ENCODE measurements at places on chromosomes 1 and 21.

GRCh38 chr1:9465640-9466039, 73.6 kb upstream of the SLC25A33 start:
- no peak for DNase-seq

DNA sequence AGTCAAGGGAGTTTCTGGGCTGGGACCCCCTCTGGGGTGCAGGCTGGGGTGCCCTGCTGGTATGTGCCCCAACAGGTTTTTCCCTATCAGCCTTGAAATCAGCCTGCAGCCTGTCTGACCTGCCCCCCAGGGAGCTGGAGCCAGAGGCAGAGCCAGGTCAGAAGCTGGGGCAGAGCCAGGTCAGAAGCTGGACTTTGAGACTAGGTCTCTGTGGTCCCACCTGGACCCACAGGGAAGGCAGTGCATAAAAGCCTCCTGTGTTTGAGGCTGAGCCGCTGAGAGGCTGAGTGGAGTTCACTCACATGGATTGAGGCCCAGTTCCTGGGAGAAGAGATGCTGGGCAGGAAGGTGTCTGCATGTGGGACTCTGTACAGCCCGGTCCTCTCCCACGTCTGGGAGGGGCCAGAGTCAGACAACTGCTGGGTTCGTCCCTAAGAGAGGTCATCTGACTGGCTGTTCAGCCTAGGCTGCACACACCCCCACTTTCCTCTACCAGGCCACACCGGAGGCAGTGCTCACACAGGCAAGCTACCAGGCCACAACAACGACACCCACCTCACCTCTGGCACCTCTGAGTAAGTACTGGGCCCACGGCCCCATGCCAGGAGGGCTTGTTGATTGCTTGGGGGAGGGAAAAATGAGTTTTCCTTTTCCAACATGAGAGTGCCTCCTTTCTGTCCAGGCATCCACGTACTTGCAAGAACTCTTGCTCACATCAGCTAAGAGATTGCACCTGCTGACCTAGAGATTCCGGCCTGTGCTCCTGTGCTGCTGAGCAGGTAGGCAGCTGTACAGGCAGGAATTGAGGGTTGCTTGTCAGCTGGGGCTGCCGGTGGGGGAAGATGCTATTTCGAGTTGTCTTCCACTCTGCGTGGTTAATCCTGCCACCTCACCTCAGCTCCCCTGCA, at the start of gene ANXA9:
Gene ANXA9 (plus strand): TSS at position 488 of the 908 bp plus-strand sequence. CDS start 814 bp downstream, outside the sequence.
- DNase-seq, result no peak

DNA sequence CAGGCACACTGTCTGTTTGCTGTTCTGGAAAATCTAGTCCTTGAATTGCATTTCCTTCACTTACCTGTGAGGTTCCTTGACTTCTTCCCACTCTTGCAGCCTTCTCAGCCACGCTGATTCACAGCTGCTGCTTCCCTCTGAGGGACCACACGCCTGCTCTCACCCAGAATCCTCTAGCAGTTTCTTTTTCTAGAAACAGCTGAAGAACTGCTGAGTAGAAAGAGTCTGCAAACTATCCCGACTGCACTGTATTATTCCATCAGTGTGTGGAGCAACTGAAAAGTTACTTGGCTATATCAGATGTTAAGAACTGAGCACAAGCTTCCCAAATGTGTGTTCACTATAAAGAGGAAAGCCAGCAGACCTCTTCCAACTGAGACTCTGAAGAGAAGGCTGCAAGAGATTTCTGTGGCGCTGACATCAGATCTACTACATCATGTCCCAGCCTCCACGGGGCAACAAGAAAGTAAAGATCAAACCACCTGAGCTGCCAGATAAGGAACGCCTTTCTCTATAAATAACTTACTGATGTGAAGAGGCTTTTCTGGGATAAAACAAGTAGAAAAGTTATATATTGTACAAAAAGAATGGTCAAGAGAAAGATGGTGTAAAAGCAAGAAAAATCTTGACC, 226.6 kb downstream of the RERE start:
- no peak for DNase-seq

GRCh38 chr1:43253173-43253572, 16.6 kb upstream of the TMEM125 start:
- no peak for DNase-seq

- DNase-seq, result no peak
Measured at GRCh38 chr1:231310391-231310934, 27.2 kb downstream of the EXOC8 start.

DNA sequence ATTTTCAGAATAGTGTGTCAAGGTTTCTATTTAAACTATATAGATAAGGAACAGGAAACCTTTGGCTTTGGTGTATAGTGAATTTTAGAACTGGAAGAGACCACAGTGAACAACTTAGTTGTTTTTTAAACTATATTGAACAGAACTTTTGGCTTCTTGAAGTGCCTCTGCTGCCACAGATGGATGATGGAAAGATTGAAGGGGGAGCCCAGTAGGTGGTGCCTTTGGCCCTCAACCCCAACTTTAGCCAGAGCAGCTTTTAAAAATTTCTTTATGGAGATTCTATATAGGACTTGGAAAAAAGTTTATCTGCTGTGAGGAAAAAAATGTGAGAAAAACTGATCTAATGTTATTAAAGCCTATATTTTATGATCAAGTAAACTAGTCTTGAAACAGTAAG, 50.2 kb downstream of the SWT1 start:
- no peak for DNase-seq

- no peak for DNase-seq
Measured at GRCh38 chr1:227928811-227929375, 18.8 kb downstream of the WNT9A start.

- no peak for DNase-seq
Measured at GRCh38 chr1:33984906-33985565, 121.2 kb downstream of the HMGB4 start.

GRCh38 chr21:38984982-38985567, 179.3 kb downstream of the ETS2 start:
- DNase-seq, result no peak

- no peak for DNase-seq
Measured at GRCh38 chr1:33338440-33339211, 17.7 kb upstream of the A3GALT2 start.

- DNase-seq, result no peak
Measured at GRCh38 chr1:231584921-231585320, 41.7 kb upstream of the DISC1 start.

DNA sequence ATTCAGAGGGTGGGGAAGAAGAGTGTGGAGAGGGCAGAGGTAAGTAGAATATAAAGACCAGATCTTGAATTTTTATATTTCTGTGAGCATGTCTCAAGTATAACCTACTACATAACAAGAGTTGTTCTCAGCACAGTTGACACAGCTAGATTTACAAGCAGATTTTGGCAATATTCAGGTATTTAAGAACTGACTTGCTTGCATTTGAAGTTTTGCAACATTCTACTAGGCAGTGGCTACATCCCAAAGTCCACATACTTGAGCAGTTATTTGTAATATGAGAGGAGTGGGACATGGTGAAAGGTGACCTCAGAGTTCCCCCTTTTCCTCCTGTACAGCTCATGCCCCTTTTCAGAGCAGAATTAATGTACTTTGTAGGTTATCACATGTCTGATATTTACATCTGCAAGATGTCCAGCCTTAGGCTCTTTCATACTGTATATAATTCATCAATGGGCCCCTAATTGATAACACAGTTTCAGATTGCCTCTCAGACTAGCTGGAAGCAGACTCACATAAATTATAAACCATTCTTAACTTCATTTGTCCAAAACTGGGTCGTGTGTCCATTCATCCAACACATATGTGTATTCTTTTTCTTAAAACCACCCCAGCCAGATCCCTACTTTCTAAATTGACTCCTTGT, 136.7 kb upstream of the RAVER2 start:
- no peak for DNase-seq

DNA sequence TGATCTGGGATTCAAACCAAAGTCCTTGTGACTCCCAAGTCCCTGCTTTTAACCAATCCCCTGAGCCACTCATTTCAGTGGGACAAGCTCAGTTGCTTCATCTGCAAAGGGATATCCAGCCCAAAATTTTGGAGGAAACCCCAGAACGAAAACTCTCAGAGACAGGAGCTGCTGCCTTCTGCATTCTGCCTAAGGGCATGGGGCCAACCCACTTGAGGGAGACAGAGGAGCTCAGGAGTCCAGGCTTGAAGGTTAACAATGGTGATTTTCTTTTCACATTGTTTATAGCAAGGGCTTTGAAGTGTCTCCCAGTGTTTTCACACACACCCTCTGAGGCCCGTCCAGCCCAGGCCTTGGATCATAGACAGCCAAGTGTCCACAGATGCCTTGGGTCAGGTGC, 148.1 kb upstream of the CTTNBP2NL start:
- no peak for DNase-seq

- no peak for DNase-seq
Measured at GRCh38 chr21:39625211-39625895, 12.6 kb downstream of the B3GALT5 start.

- no peak for DNase-seq
Measured at GRCh38 chr1:185373813-185374529, 56.9 kb upstream of the IVNS1ABP start.

GRCh38 chr1:188514917-188515316, 1686.2 kb downstream of the PLA2G4A start:
- no peak for DNase-seq

GRCh38 chr1:119713039-119713748, 1.5 kb downstream of the PHGDH start:
- DNase-seq, result no peak

GRCh38 chr1:151085953-151086559, 15.5 kb downstream of the GABPB2 start:
- DNase-seq, result no peak

DNA sequence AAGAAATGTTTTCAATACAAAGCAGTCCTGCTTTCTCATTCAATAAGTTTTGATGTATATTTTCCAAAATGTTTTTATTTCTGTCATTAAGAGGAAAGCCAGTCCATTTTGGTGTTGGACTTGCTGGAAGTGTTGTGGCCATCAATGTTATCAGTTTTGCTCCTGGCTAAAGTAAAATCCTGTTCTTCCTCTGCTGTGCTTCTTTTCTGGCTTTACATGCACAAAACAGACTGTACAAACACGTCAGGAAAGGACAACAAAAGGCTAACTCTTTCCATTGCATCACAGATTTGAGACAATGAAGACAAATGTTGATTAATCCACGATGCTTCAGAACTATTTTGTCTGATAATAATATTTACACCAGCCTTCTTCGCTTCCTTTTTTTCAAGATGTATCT, 735.4 kb downstream of the LTN1 start:
- no peak for DNase-seq

DNA sequence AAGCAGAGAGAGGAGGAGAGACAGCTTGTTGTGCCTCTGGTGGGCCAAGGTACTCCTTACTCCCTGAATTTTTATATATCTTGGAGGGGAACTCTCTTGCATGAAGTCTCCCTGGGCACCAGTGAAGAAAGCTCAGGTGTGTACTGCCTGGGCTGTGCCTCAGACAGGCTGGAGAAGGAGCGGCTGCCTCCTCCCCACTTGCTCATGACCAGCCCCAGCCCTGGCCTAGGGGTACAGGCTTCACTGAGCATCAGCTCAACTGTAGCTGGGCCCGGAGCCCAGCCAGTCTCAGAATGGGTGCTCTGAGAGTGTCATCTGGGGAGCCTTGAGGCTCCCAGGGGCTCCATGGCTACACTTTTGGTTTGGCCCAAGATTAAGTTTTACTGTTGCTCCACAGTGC, 44.8 kb upstream of the TENT5C start:
- no peak for DNase-seq

DNA sequence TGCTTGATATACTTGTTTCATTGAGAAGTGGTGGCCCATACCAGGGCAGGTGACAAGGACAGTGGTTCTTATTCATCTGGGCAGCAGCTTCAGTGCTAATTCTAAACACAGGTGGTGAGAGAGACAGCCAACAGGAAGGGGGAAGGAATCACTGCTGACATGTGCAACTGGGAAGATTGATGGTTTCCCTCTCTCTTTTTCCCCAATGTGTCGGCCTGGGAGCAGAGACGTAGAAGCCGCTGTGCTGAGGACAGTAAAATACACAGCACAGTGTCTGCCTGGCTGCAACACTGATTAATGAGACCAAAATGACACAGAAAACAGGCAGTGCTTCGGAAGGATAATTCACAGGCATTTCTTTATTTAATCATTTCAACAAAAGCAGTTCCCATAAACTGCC, 48.8 kb downstream of the WARS2 start:
- no peak for DNase-seq

DNA sequence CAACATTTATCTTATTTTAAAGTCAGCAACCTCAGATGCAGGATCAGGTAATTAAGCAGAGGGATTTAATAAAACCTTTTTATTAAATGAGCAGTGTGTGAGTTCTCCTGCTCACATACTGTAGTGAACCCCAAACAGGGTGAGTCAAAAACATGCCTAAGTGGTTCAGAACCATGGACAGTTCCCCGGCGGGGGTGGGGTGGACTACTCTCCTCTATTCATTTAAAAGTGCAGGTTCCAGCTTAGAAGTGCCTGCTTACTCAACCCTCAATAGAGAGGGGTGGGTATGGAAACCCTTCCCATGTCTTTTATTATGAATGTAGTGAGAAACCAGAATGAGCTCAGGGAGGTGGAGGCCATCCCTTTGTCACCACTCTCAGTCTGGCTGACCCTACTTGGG, 397.9 kb downstream of the HHAT start:
- DNase-seq, result no peak

DNA sequence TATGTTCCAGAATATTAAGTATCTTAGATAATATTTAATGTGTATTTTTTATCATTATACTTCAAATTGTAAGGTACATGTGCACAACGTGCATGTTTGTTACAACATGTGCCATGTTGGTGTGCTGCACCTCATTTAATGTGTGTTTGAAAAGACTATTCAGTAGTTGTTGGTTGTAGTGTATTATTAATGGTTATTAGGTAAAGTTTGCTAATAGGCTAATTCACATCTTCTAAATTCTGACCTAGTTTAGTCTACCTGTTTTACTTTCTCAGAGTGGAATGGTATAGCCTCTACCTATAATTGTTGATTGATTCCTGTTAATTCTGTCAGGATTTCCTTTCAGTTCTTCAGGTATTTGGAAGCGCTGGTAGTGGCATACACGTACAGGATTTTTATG, 153.0 kb downstream of the NCAM2 start:
- DNase-seq, result no peak

DNA sequence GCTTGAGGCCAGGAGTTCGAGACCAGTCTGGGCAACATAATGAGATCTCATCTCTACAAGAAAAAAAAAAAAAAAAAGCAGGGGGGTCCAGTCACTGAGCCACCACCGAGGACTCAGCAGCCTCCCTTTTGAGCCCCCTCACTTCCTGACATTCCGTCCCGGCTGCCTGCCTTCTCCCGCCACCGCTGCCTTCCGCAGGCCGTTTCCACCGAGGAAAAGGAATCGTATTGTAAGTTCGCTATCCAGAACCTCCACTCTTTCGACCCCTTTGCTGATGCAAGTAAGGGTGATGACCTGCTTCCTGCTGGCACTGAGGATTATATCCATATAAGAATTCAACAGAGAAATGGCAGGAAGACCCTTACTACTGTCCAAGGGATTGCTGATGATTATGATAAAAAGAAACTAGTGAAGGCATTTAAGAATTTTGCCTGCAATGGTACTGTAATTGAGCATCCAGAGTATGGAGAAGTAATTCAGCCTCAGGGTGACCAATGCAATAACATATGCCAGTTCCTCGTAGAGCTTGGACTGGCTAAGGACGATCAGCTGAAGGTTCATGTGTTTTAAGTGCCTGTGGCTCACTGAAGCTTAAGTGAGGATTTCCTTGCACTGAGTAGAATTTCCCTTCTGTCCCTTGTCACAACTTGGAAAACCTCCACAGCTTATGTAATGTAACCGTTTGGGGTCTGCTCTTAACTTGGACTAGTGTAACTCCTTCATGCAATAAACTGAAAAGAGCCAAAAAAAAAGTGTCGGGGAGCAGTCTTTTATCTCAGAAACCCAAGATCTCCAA, 55.6 kb downstream of the GLUL start:
- no peak for DNase-seq

GRCh38 chr1:92739669-92740524, 45.0 kb downstream of the EVI5 start:
- no peak for DNase-seq

All from activated CD4-positive, CD25-positive, alpha-beta regulatory T cell treated with anti-CD3 and anti-CD28 coated beads, Interleukin-2, amount 50 U/mL, for 72 hours (primary cell).